ENCODE measurements at places on chromosomes 3 and 15.
A peak's percentile ranks its signal among the peaks of the same experiment; 100 is the strongest.

DNA sequence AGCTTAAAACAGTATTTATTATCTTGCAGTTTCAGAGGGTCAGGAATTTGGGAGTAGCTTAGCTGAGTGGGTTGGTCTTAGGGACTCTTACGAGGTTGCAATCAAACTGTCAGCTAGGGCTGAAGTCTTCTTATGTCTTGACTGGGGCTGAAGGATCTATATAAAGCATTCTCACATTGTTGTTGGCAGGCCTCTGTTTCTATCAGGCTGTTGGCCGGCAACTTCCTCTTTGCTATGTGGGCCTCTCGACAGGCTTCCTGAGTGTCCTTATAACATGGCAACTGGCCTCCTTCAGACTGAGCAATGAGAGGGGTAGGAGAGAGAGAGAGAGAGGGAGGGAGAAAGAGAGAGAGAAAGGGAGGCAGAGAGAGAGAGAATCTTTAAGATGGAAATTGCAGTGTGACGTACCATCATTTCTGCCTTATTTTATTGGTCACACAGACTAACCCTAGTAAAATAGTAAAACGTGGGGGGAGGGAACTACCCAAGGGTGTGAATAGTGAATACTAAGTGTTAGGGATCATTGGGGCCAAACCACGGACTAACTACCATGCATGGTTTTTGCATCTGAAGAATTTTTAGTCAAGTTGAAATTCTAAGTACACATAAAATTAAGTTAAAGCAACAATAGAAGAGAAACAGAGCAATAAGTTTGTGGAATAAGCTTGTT lies 16.1 kb downstream of the FGF7 start:
- no peak for DNase-seq

DNA sequence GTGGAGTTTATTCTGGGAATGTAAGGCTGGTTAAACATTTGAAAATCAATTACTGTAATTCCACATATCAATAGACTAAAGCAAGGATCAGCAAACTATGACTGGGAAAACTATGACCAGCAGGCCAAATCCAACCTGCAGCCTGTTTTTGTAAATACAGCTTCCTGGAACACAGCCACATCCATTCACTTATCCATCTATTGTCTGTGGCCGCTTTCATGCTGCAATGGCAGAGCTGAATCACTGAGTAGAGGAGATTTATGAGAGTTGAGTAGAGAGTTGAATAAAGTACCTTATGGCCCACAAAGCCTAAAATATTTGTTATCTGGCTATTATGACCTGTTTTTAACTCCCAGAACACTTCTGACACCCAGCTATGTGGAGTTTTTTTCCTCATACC lies 12.2 kb downstream of the MYLK start:
- no peak for DNase-seq

- no peak for DNase-seq
Measured at GRCh38 chr15:84992157-84992944, 10.7 kb downstream of the PDE8A start.

DNA sequence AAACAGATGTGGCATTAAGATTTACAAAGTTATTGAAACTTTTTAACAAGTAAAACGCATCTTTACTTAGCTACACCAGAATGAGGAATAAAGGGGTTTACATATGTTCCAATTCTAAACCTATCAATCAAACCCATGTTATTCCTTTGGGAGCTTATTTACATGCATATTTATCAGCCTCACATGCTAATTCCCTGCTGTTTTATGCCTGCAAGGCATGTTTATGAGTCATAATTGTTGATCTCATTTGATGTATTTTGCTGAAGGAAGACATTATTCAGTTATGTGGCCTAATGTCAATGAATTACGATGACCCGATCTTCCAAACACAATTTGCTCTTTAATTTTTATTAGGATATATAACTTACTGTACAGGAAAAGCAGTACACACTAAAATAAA lies 272.9 kb downstream of the TBC1D5 start:
- DNase-seq: no peak

DNA sequence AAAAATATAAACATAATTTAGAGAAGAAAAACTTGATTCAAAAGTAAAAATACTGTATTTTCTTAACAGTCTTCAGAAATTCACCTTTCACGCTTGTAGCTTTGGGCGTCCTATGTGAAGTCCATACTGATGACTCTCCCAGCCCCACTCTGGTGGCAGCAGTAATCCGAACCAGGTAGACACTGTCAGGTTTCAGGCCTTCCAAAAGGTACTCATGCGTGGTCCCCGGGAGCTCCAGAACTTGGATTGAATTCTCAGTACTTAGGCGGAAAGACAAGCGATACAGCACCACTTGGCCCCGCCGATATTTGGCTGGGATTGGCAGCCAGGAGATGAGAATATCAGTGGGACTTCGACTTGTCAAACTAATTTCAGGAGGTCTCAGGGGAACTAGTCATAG lies 69.7 kb downstream of the PRTG start:
- no peak for DNase-seq

- DNase-seq: no peak
Measured at GRCh38 chr15:54638666-54639065, 558.1 kb downstream of the RSL24D1 start.

DNA sequence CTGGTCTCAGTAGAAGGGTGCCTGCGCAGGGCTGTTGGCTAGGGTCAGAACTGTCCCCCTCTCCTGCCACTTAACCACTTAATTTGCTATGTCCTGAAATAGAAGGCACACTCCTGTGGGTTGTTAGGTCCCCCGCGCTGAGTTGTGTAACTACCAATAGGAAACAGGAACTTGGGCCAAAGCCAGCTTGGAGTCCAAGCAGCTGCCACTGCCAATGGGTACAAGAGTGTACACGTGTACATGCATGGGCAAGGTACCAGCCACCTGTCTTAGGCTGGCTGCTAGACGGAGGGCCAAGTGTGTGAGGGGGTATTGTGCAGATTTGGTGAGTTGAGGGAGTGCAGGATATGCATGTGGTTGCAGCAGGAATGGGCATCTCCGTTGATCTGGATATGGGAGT lies 29.7 kb upstream of the POLG start:
- no peak for DNase-seq

- DNase-seq: no peak
Measured at GRCh38 chr3:166446291-166446690, 609.1 kb upstream of the BCHE start.

DNA sequence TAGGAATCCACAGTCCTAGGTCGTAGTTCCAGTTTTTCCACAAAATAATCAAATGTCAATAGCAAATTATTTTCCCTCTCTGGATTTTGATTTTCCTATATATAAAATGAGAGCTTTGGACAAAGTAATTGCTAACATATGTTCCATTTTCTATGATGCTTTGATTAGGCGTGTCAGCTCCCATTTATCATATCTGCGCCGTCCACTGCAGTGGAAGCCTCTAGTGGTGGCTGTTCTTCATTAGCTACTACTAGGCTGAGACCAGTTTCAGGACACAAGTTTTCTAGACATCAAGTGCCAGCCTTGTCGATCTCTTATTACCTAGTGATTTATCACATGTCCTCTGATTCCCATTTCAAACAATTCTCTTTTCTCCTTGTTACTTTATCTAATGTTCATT lies 271.5 kb downstream of the TUSC7 start:
- DNase-seq: no peak

GRCh38 chr15:74955796-74956647 lies 550 bp downstream of the RPP25 start:
- peak; percentile 37 for DNase-seq

DNA sequence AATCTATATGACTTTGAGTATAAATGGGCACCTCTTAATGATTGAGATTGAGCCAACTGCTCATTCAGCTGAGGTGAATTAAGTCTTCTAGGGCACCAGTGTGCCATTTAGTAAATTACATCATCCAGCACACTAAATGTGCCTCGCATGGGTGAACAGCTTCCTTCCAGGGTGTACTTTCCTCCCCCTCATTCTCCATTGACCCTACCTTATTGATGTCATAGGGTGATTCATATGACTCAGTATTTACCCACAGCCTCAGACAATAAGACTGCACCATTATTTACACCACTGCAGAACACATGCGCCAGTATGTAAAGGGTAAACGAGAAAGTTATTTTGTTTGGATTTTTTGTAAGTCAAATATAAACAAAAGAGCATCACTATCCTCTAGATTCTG lies 185.2 kb upstream of the ARL6 start:
- DNase-seq: no peak

DNA sequence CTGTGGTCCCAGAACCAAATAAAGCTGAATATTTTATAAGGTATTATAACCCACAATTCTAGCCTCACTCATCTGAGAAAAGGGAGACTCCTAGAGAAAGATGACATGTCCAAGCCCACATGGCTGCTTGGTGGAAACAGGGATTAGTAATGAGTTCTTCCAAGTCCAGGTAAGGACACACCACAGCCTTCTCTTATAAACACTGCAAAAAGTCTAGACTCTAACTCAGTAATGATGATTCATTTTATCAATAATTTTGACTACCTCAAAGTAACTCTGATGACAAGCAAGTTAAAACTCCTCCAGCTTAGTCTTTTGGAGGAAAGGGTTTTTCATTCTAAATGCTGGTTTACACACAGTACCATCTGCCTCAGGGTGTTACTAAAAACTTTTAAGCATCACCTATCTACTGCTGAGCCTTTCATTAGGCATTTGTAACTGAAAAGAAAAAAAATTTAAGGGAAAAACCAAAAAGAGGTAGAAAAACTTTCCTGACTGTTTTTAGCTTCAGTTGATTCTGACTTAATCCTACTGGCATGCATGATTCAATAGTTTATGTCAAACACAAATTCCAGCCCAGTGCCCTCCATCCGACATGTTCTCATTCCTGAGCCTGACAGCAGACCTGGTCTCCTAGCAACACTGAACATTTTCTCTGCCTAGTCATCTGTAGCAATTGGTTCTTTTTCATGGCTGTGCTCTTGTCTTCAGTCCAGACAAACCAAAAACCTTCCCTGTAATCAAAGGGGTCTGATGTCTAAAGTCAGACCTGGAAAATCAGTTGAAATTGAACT lies 43.9 kb downstream of the P3H2 start:
- no peak for DNase-seq

- DNase-seq: no peak
Measured at GRCh38 chr15:40737048-40737447, 18.0 kb downstream of the RMDN3 start.

DNA sequence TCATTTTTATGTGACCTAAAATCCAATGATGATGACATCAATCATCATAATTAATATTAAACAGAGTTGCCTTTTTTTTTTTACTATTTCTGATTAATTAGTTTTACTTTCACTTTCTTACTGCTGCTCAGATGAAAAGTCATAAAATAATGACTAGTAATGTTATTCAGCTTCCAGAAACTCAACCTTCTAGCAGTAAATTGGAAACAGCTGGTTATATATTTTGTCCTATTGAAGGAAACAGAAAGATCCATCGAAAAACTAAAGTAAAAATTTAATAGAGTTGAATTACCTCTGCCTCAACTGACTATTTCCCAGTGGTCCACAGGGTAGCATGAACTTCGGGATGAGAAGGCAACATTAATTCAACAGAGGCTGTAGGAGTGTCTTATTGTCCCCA lies 107.1 kb upstream of the PTX3 start:
- no peak for DNase-seq

GRCh38 chr3:141485641-141486495 lies 959 bp upstream of the RASA2 start:
- DNase-seq: no peak

DNA sequence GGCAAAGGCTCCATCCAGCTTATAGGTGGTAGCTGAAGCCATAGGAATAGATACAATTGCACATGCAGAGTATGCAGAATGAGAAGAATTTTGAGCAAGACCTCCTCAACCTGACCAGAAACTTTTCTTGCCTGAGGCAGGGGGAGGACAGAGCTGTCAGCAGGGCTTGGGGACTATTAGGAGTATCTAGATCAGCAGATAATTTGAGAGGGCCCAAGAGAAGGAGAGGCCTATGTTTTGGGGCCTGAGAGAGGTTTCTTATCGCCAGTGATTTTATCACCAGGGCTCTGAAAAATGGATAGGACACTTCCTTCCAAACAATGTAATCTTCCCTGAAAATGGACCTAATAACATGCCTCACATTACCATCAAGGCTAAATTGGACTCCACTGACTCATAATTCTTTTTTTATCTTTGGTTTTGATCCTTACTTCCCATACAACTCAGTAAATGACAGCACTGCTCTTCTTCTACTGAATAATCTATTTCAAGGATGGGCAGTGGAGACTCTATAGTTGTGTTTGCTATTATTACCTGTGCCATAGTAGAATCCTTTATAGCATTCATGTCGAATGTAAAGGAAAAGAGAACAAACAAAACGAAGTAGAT lies 15.8 kb upstream of the RAMAC start:
- no peak for DNase-seq

DNA sequence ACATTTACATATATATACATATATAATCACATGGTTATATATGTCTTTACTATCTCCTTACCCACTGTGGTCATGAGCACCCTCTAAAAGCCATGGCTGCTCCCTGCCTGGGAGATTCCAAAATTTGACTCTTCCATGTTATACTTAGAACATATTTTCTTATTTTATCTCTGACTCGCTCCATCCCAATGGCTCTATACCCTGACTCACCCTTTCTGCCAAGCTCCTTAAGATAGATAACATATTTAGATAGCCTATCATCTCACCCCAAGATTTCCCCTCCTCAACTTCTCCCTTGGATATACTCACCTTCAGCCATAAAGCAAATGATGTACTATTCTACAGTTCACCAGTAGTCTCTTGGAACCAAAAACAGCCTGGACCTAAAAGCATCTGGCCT lies 65.1 kb downstream of the CD200R1L start:
- no peak for DNase-seq

- no peak for DNase-seq
Measured at GRCh38 chr3:42975456-42975855, 3.7 kb upstream of the GASK1A start.

GRCh38 chr15:67406257-67406861 lies 114.6 kb upstream of the C15orf61 start:
- no peak for DNase-seq

DNA sequence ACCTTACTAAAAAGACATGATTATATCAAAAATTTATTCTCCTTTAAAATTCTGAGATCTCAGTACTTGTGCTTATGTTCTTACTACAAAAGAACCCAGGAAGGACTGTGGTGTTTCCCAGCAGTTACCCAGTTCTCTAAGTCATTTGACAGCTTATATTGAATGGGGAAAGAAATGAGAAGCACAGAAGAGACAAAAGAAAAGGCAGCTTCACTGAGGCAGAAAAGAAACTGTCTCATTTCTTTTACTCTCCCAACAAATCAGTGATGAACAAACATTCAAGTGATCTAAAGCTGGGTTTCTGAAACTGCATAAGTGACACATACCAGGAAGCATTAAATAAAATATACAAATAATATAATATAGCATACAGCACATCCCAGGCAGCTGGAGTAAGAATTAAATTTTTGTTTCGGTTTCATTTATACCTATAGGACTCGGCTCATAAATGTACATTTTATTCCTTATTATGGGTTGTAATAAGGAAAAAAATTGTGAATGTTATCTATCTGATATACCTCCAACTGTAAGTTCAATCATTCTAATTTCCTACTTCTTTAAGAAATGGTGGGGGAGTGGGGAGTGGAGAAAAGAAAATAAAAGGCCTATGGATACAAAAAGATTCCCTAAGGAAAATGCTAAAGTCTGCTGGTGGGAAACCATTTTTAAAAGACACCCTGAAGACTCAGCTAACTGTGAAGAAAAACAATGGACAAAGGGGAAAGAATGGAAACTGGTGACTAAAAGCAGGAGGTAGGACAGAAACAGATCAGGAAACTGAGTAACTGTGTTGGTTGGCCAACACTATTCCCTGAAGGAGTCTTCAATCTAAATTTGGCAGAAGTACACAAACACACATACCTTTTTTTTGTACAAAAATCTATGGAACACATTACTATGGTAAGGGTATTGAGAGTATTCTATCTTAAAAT lies 156.8 kb downstream of the TBC1D5 start:
- DNase-seq: no peak

- peak; percentile 24 for DNase-seq
Measured at GRCh38 chr3:184334470-184335158, 2.8 kb upstream of the FAM131A start.

Data from activated gamma-delta T cell treated with anti-CD3 and anti-CD28 coated beads, Interleukin-2, amount 50 U/mL, for 16 hours (primary cell).